ENCODE measurements at places on chromosomes 3 and 15. TPM values are rescaled to one million over a fixed set of nuclear protein-coding genes. Genes with fewer than 3 reads are reported as not detected.

DNA sequence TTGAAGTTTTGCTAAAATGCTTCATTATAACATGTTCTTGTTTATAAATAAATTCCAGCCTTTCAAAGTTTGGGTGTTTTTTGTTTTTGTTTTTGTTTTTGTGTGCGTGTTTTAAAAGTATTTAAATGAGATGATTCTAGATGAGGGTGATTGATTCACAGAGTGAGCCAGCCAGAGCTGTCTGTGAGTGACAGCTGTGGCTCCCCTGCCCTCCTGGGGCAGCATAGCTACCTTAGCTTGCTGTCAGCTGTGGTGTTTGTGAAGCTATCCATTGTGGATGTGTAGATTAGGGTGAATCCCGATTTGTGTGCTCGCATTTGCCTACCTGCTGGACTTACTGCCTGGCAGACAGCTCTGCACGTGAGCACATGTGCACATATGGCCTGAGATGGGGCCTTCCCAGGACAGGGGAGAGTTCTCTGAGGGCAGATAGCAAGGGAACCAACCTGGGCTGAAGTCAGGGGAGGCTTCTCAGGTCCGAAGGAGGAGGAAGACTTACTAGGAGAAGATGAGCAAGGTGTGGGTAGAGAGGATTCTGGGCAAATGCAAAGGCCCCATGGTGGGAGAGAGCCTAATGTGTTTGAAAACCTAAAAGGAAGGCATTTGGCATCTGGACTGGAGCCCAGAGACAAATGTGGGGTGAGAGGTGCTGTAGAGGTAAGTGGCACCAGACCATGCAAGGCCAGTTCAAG is 124.2 kb downstream of the EEFSEC start:
- DNase-seq: no peak

GRCh38 chr3:124919756-124920155 is 14.8 kb downstream of the MUC13 start:
- DNase-seq: no peak

GRCh38 chr3:110512961-110513360 is 558.7 kb upstream of the NECTIN3 start:
- DNase-seq: no peak

GRCh38 chr3:195039180-195039843 is 231.6 kb downstream of the XXYLT1 start:
- no peak for DNase-seq

DNA sequence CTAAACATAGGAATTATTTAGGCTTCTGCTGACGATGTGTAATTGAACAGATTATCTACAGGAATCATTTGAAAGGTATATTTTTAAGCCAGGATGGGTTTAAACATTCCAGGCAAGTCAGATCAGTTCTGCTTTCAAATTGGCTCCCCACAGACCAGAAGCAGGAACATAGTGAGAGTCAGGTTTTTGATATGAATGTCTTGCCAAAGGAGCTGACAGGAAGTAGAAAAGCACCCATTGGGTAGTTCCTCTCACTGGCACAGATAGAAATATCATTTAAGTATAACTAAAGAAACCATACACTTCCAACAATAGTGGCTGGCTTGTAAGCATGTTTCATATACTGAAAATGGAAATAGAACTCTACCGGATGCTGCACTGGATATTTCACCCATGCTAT is 95.2 kb downstream of the CLDN1 start:
- no peak for DNase-seq

GRCh38 chr3:169295912-169296570 is 367.5 kb downstream of the MECOM start:
- no peak for DNase-seq

FBXL22 gene
- 0.30 TPM for total RNA-seq

ACAP2 gene
- 75.8 TPM for total RNA-seq

FAM81A gene
- total RNA-seq: 0.09 TPM
